Activated T-cell treated with anti-CD3 and anti-CD28 coated beads for 1 hour (primary cell): ENCODE measurements at places on chromosomes 7 and 10.

GRCh38 chr10:60375293-60376004 lies 14.2 kb downstream of the ANK3 start:
- DNase-seq: no peak

DNA sequence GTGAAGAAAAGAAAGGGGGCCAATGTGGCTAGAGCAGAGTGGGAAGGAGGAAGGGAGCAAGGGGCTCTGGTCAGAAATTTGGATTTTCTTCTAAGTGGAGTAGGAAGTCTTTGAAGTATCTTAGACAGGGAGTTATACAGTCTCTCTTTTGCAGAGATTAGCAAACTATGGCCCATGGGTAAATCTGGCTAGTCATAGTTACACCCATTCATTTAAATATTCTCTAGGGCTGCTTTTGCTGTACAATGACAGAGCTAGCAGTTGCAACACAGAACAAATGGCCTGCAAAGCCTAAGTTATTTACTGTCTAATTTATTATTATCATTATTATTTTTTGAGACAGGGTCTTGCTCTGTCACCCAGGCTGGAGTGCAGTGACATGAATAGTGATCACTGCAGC lies 10.5 kb upstream of the LAMB4 start:
- DNase-seq: no peak

DNA sequence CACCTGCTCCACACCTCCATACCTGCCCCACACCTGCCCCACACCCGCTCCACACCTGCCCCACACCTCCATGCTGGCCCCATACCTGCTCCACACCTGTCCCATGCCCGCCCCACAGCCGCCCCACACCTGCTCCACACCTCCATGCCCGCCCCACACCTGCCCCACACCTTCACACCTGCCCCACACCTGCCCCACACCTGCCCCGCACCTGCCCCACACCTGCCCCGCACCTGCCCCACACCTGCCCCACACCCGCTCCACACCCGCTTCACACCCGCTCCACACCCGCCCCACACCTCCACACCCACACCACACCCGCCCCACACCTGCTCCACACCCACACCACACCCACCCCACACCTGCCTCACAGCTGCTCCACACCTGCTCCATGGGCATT lies 53.0 kb downstream of the PARP12 start:
- DNase-seq: no peak

GRCh38 chr7:15489383-15489782 lies 72.4 kb downstream of the AGMO start:
- DNase-seq: no peak

DNA sequence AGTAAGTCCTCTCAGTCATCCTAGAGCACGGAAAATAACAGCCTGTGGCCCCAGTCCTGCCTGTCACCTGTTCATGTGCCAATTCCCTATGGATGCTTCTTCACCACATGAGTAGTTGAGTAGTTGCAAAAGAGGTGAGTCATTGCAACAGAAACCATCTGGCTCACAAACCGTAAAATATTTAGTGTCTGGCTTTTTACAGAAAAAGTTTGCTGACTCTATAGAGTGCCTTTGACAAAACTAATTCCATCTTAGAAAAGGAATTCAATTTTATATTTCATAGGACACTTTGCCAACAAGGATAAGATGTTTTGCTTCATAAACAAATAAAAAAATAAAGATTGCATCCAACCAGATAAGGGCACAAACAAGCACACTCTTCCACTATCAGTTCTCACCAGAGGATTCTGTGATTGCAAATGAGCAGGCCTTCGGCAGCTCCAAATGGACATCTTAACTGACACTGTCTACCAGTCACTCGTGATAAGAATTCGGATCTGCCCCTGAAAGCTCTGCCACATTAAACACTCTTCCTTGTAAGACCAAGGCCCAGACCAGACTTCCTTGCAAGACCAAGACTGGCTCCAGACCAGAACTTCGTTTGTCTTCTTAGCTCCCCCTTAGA lies 242.7 kb upstream of the SEMA3C start:
- no peak for DNase-seq

GRCh38 chr7:80218723-80219122 lies 84.1 kb downstream of the GNAI1 start:
- no peak for DNase-seq
